B cell (primary cell): ENCODE measurements at places on chromosomes 16 and 17. TPM values are rescaled to one million over a fixed set of nuclear protein-coding genes. Genes with fewer than 3 reads are reported as not detected.

GRCh38 chr16:80144191-80144590 is 396.6 kb upstream of the DYNLRB2 start:
- no peak overlapping the region for H3K4me3 ChIP-seq
- DNase-seq, result no peak
- H3K4me1 ChIP-seq, result no peaks in the 10 kb centered on the region
- no peaks in the 10 kb centered on the region for H3K27me3 ChIP-seq
- no peak overlapping the region for H3K27ac ChIP-seq

ATP1B2 gene
- 0.27 and 0.39 TPM in 2 replicates for total RNA-seq

GRCh38 chr17:78886954-78887353 is 16.0 kb downstream of the CEP295NL start:
- peaks cover 8% of the 10 kb centered on the region for H3K27me3 ChIP-seq
- H3K4me3 ChIP-seq, result no peak overlapping the region
- no peaks in the 10 kb centered on the region for H3K36me3 ChIP-seq
- DNase-seq, result no peak
- H3K27ac ChIP-seq, result no peak overlapping the region

GRCh38 chr17:76537578-76538280 is at the start of gene CYGB:
TSS of gene CYGB (minus strand) at chr17:76537709. CDS start at chr17:76537542, 167 bp downstream.
- H3K36me3 ChIP-seq, result no peaks in the 10 kb centered on the region
- DNase-seq, result peak; percentile 52
- H3K27ac ChIP-seq, result no peak within 1 kb of the TSS

GRCh38 chr17:33285413-33285812 is 7.7 kb downstream of the ASIC2 start:
- H3K4me3 ChIP-seq, result no peak overlapping the region
- no peaks in the 10 kb centered on the region for H3K36me3 ChIP-seq
- no peak for DNase-seq
- no peaks in the 10 kb centered on the region for H3K4me1 ChIP-seq
- H3K27me3 ChIP-seq, result peaks cover 8% of the 10 kb centered on the region
